Fibroblast of skin of right quadriceps (primary cell): ENCODE measurements at places on chromosomes 6 and 20.

DNA sequence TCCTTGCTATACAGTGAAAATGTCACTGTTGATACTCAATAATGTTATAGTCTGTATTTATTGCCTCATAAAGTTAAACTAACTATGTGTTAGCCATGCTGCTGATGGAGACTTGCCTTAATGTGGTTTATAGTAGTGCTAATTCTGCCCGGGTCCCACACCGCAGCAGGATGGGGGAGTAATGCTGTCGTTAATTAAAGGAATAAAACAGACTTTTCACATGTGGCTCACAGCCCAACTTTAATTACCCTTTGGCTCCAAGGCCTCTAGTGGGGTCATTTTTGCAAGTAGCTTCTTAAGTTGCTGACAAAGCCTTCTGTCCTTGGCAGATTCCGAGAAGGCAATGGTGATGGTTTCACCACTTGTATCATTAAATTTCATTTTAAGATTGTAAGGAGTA lies 634.3 kb downstream of the TBC1D32 start:
- no peak for DNase-seq

DNA sequence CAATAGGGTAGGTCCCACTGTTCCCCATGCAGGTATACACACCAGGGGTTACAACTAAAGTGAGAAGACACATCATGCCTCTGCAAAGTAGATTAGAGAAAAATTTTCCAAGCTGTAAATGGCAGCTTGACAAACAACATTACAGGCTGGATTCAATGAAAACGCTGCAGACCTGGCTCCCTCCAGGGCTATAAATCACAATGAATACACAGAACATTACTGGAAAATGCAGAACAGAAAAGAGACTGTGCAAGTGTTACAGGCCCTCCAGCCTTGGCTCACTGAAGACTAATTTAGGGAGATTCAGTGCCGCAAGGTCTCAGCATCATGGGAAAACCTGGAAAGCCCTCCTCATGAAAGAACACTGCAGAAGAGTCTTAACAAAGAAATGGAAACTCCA lies 207.8 kb downstream of the KHDC1L start:
- no peak for DNase-seq

DNA sequence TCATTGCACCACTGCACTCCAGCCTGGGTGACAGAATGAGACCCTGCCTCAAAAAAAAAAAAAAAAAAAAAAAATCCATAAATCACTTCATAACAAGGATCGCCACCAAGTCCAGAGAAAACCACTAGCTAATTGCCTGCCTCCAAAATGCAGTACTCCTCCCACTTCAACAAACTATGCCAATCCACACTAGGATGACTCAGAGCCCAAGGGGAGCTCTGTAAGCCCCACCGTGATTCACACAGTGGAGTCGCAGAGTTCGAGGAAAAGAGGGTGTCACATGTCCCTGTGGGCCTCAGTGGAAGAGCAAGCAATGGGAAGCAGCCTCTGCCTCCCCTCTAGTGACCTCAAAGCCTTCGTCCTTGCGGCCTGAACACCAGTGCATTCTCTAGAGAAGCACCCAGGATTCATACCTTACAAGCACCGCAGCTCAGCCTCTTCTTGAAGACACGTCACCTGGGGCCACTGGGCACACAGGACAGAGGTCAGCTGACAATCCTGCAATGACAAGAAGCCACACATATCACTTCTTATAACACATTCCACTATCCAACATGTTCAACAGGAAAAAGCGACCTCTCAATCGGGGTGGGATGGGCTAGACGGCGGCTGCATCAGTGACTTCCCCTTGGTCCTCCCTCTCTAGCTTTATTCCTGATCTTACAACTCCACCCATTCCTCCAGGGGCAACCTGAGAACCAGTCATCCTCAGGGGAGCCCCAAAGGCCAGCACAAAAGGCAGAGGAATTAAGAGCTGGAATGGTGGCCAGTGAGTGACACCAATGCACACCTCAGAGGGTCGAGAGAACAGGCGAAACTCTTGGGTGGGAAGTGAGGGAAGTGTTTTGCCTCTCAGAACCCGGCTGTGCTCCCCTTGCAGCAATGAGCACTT lies 8.9 kb downstream of the SNHG17 start:
- DNase-seq, result peak; percentile 94

DNA sequence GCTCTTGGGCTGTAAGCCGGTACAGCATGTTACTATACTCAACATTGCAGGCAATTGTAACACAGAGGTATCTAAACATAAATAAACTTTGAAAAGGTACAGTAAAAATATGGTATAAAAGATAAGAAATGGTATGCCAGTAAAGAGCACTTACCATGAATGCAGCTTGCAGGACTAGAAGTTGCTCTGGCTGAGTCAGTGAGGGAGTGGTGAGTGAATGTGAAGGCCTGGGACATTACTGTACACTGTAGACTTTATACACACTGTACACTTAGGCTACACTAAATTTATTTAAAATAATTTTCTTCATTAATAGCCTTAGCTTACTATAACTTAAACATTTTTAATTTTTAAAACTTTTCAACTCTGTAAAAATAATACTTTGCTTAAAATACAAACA lies 37.8 kb upstream of the ANKEF1 start:
- DNase-seq, result no peak

DNA sequence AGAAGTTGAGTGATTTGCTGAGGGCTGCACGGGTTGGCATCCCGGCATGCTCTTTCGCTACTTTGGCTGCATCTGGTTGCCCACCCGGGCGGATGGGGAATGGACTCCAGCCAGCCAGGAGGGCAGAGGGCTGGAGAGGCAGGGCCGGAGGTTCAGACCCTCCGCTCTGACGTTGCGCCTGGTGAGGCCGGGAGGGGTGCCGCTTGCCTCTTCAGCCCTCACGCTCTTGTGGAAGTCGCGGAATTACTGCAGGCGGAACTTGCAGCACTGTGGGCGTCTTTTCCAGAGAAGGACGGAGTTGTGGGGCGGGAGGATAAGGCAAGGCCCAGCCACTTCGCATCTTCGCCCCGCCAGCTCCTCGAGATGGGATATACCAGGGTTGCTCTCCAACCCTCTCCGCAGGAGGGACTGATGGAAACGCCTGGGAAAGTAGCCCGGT lies 656 bp downstream of the RTEL1 start:
- DNase-seq, result peak; percentile 25

DNA sequence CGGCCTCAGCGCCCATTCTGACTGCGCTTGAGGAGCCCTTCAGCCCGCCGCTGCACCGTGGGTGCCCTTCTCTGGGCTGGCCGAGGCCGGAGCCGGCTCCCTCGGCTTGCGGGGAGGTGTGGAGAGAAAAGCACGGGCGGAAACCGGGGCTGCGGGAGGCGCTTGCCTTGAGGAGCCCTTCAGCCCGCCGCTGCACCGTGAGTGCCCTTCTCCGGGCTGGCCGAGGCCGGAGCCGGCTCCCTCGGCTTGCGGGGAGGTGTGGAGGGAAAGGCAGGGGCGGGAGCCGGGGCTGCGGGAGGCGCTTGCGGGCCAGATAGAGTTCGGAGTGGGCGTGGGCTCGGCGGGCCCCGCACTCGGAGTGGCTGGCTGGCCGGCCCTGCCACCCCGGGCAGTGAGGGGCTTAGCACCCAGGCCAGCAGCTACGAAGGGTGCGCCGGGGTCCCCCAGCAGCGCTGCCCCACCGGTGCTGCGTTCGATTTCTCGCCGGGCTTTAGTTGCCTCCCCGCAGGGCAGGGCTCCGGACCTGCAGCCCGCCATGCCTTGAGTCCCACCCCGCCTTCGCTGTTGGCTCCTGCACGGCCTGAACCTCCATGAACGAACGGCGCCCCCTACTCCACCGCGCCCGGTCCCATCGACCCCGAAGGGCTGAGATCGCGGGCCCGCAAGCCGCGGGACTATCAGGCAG lies 45.7 kb upstream of the MCUR1 start:
- no peak for DNase-seq

DNA sequence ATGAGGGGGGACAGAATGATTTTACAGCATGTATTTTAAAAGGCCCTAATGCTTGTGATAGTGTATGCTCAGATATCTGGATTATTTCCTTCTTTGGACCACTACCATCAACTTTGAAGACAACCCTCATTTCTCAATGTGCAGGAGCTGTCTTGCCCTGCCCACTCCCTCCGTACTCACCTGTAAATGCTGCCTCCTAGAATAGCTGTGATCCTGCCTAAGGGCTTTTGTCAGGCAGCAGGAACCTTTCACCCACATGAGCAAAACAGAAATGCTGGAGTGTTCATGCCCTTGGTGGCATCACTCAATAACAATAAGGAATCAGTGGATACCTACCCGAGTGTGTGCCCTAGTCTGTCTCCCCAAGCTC lies 723.6 kb upstream of the FLRT3 start:
- no peak for DNase-seq

DNA sequence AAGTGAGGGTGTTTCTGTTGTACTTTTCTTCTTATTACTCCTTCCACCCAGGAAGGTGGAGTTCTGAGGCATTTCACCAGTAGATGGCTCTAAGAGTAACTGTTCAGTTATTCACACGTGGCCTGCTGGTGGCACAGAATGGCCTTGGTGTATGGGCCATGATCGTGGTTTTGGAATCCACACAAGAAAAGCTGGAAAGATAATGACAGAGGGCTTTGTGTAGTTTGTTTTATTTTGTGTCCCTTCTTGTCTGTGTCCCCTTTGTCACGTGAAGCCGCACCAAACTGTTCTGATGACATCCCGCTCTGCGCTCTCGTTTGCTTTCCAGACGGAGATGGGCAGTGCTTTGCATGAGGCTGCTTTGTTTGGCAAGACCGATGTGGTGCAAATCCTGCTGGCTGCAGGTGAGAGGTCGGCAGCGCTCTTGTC lies 93.4 kb downstream of the ANKS1A start:
- DNase-seq, result peak; percentile 34

- DNase-seq, result no peak
Observed at GRCh38 chr6:90467546-90467945, 119.3 kb downstream of the MAP3K7 start.

- DNase-seq, result peak; percentile 23
Observed at GRCh38 chr20:8854571-8854970, 214.3 kb upstream of the PLCB4 start.

GRCh38 chr6:137512757-137513605 lies 18.8 kb upstream of the OLIG3 start:
- no peak for DNase-seq

- peak; percentile 9 for DNase-seq
Observed at GRCh38 chr20:57795342-57795697, 85.5 kb upstream of the PMEPA1 start.

- DNase-seq, result no peak
Observed at GRCh38 chr6:165843568-165844113, 180.6 kb upstream of the PDE10A start.

DNA sequence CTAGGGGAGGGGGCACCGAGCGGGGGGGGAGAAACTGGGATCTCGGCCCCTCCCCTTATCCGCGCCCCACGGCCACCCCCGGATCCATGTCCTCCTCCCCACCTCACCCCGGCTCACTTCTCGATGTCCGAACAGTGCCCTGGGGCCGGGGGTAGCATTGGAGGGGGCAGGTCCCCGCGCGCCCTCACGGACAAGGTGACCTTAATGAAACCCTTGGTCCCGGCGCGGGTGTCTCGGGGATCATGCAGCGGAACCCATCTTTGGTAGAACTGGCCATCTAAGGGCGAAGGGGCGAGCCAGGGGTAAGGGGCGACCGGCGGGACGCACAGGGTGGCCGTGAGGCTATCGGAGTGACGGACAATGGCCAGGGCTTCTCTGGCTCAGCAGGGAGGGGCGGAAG lies 13.6 kb upstream of the SPAG4 start:
- no peak for DNase-seq

- DNase-seq, result peak; percentile 51
Observed at GRCh38 chr6:105678516-105678915, 275.6 kb upstream of the PREP start.

DNA sequence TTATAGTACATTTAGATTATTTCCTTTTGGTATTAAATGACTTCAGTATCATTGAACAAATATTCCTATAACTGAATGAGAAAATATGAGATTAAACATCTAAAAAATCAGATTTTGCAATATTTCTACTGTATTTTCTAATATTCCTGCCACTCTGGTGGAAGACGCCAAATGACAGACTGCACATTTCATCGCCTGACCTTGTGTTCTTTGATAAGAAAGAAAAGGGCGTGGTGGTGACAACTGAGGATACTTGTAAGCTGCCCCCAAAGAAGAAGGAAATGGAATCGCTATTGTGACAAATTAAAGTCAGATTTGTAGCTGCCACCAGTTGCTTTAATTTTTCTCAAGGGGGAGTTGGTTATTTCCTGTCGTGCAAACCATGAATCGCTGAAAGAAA lies 131.3 kb downstream of the MTFR2 start:
- no peak for DNase-seq

DNA sequence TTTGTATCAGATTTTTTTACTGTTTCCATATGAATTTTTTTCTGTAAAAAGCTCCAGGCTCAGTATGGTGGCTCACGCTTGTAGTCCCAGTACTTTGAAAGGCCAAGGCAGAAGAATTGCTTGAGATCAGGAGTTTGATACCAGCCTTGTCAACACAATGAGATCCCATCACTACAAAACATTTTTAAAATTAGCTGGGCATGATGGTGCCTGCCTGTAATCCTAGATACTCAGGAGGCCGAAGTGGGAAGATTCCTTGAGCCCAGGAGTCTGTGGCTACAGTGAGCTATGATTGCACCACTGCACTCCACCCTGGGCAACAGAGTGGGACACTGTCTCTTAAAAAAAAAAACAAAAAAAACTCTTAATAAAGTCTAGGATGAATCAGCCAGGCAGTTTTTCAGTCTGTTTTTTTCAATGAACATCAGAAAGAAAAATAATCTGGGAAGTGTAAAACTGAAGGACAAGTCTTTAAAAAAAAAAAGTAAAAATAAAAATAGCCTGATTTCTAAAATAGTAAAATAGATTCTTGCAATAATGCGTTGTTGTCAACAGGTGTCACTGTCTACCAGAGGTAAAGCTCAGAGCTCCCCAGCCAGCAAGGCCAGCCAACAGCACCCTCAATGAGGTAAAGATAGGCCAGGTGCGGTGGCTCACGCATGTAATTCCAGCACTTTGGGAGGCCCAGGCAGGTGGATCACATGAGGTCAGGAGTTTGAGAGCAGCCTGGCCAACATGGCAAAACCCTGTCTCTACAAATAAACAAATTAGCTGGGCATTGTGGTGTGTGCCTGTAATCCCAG lies 9.3 kb upstream of the ATG5 start:
- DNase-seq, result peak; percentile 45

- no peak for DNase-seq
Observed at GRCh38 chr20:34988191-34988540, 32.5 kb downstream of the MYH7B start.

- no peak for DNase-seq
Observed at GRCh38 chr20:3871550-3872265, 17.5 kb upstream of the PANK2 start.

DNA sequence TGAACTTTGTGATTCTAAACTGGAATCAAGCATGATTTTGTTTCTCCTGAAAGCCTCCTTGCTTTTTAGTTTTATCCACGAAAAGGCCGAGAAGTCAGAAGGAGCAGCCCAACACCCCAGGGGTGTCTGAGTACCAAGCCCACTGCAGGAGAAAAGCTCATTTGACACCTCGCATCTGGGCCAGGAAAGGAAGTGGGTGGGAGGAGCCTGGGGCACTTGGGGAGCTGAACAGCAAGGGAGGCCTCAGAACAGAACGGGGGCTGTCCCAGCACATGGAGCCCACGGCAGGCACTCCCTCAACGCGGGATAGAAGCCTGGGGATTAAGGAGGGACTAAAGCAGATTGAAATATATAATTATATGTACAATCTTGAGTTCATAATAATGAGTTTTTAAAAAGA lies 6.6 kb downstream of the KIF25 start:
- DNase-seq, result no peak

GRCh38 chr6:42690151-42690702 lies 32.2 kb downstream of the PRPH2 start:
- no peak for DNase-seq
